ENCODE measurements at places on chromosomes 7 and 10.

DNA sequence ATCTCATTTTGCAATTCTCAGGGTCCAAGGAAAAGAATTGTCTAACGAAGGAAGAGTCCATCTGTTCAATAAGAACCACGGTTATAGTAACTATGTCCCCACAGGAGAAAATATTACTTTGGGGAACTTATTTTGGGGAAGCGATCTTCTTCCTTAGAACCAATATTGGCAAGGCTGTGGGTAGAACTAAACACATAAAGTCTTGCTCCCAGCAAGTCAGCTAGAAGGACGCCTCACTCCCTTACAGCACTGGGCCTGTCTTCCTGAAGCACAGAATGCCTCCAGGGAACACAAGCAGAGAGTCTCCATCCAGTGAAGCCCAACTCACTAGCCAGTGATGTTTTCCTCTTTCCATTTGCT is 30.2 kb downstream of the C10orf71 start:
- no peak for DNase-seq

DNA sequence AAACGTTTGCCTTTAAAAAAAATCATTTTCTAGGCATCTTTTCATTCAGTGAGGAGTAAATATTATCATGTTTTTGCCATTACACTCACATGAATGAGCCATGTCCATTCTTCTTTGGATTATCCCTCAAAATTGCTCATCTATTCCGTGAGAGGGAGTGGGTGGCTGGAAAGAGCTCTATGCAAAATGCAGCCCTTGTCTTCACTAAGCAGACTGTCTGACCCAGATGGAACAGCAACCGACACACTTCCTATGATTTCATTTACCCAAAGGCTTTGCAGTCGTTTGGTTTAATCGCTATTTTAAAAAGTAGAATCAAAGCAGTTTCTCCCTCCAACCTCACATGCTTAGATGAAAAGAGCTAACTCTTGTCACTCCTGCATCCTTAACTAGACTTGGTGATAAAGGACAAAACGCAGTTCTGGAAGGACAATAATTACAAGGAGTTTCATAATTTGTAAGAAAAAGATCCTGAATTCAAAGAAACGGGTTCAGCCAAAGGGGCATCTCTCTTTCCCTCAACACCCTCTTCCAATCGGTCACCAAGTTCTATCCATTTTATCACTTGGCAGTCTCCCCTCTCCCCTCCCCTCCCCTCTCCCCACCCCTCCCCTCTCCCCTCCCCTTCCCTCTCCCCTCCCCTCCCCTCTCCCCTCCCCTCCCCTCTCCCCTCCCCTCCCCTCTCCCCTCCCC is 198.1 kb upstream of the STK17A start:
- no peak for DNase-seq

DNA sequence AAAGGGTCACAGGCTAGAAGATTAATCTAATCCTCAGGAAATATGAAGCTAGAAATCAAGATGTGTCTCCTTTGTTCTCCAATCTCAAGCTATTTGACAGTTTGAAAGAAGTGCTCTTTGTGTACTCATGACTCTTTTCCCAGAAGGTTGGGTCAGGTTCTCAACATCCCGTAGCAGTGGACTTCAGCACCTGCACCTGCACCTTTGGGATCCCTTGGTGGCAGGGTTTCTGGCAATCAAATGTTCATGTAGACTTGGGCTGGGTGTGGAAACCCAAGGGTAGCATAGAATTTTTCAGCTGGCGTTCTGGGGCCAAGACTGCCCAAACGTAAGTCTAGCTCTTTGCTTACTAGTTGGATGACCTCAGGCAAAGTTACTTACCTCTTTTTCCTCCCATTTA is 134.4 kb downstream of the ADRA2A start:
- DNase-seq, result no peak

- no peak for DNase-seq
Measured at GRCh38 chr10:109647627-109648026, 275.7 kb downstream of the XPNPEP1 start.

All from activated CD8-positive, alpha-beta memory T cell treated with anti-CD3 and anti-CD28 coated beads for 1 hour (primary cell).